Activated CD8-positive, alpha-beta T cell treated with anti-CD3 and anti-CD28 coated beads, Interleukin-2, amount 10 ng/mL, durations not matched to agents 7 days and 5 days (primary cell): ENCODE measurements at places on chromosomes 2 and 18. TPM values are rescaled to one million over a fixed set of nuclear protein-coding genes. Genes with fewer than 3 reads are reported as not detected.

DNA sequence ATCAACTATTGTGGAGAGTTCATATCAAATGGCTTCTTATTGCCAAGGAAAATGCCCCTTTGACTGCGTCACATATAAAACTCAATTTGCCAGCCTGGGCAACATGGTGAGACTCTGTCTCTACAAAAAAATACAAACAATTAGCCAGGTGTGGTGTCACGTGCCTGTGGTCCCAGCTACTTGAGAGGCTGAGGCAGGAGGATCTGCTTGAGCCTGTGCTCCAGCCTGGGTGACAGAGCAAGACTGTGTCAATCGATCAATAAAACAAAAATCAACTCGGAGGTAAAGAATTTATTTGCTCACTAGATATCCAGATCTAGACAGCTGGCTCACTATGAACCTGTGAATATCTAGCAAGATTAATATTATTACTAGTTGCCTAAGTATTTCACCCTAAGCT, 1.7 kb upstream of the ZCCHC2 start:
- H3K36me3 ChIP-seq, result peaks cover 48% of the 10 kb centered on the region
- peak overlapping the region; percentile 90 for H3K4me3 ChIP-seq
- no peaks in the 10 kb centered on the region for H3K27me3 ChIP-seq
- peak overlapping the region; percentile 30 for H3K27ac ChIP-seq
- no peak for DNase-seq
- H3K4me1 ChIP-seq, result peaks cover 22% of the 10 kb centered on the region

DNA sequence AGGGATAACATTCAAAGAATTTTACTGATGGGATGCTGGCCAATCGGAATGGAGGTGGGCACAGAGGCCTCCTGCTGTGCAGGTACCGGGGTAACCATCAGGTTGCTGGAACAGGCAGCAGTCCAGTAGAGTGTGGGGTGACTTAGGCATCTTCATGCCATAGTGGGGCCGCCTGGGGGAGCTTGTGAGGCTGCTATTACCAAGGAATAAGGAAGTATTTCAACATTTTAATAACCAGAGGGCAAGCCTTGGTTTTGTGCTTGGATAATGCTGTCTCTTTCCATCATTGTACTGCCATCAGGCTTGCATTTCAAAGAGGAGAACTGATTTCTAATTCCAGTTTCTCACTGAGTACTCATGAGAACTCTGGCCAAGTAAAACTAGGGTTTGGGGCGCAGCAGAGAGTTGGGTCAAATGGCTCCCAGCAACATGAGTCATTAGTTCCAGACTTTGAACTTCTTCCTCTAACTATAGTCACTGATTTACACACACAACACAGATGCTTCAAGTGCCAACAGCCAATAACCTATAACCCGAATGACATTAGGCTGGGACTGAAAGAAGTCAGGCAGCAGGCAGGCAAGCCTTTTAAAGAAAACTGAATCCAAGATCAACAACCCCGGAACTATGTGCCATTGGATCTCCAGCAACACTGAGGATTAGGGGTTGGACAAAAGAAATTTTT, 56.1 kb upstream of the FHL2 start:
- H3K4me1 ChIP-seq, result no peaks in the 10 kb centered on the region
- peak; percentile 24 for DNase-seq
- no peak overlapping the region for H3K4me3 ChIP-seq
- no peaks in the 10 kb centered on the region for H3K36me3 ChIP-seq
- H3K27me3 ChIP-seq, result peaks cover 19% of the 10 kb centered on the region
- H3K27ac ChIP-seq, result no peak overlapping the region

DNA sequence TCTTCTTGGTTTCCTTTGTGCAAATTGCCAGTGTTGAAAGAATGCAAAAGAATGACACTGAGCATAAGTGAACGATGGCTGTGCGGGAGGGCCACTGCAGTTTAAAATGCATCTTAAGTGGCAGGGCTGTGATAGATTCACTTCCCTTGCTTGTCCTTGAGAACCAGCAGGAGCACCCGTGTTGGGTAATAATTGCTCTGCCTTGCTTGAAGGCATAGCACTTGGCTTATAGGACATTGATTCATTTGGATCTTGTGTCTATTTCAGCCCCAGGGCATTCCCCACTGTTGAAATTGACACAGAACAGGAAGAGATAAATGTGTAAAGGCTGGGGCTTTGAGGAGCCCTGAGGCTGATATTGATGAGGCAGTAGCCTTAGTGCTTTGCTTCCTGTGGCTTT, 1003.7 kb upstream of the GYPC start:
- H3K27ac ChIP-seq, result no peak overlapping the region
- no peaks in the 10 kb centered on the region for H3K27me3 ChIP-seq
- H3K4me3 ChIP-seq, result no peak overlapping the region
- H3K4me1 ChIP-seq, result no peaks in the 10 kb centered on the region
- no peaks in the 10 kb centered on the region for H3K36me3 ChIP-seq
- no peak for DNase-seq

SAG gene
- total RNA-seq, result 0.05 TPM

- H3K27me3 ChIP-seq, result peaks cover 2% of the 10 kb centered on the region
- H3K4me1 ChIP-seq, result no peaks in the 10 kb centered on the region
- no peaks in the 10 kb centered on the region for H3K36me3 ChIP-seq
- no peak overlapping the region for H3K4me3 ChIP-seq
Measured at GRCh38 chr2:45068571-45069140, 59.4 kb upstream of the SIX2 start.

- H3K36me3 ChIP-seq, result peaks cover 24% of the 10 kb centered on the region
- no peak overlapping the region for H3K4me3 ChIP-seq
- H3K27ac ChIP-seq, result no peak overlapping the region
- H3K4me1 ChIP-seq, result no peaks in the 10 kb centered on the region
Measured at GRCh38 chr2:148253685-148254084, 232.8 kb downstream of the MBD5 start.

- no peak overlapping the region for H3K4me3 ChIP-seq
- no peak for DNase-seq
- H3K27me3 ChIP-seq, result no peaks in the 10 kb centered on the region
- H3K4me1 ChIP-seq, result no peaks in the 10 kb centered on the region
Measured at GRCh38 chr2:221270806-221271205, 301.3 kb downstream of the EPHA4 start.

GDF7 gene
- total RNA-seq, result not detected

- no peaks in the 10 kb centered on the region for H3K36me3 ChIP-seq
- DNase-seq, result no peak
- H3K4me1 ChIP-seq, result no peaks in the 10 kb centered on the region
- H3K27me3 ChIP-seq, result peaks cover 31% of the 10 kb centered on the region
- no peak overlapping the region for H3K27ac ChIP-seq
Measured at GRCh38 chr2:112614201-112614840, 29.9 kb downstream of the CHCHD5 start.

ASXL3 gene
- not detected for total RNA-seq

GRCh38 chr2:135004005-135004746, 43.1 kb downstream of the MAP3K19 start:
- peaks cover 8% of the 10 kb centered on the region for H3K27me3 ChIP-seq
- DNase-seq, result peak; percentile 75
- no peak overlapping the region for H3K27ac ChIP-seq
- H3K4me3 ChIP-seq, result no peak overlapping the region
- H3K36me3 ChIP-seq, result no peaks in the 10 kb centered on the region
- peaks cover 4% of the 10 kb centered on the region for H3K4me1 ChIP-seq

DNA sequence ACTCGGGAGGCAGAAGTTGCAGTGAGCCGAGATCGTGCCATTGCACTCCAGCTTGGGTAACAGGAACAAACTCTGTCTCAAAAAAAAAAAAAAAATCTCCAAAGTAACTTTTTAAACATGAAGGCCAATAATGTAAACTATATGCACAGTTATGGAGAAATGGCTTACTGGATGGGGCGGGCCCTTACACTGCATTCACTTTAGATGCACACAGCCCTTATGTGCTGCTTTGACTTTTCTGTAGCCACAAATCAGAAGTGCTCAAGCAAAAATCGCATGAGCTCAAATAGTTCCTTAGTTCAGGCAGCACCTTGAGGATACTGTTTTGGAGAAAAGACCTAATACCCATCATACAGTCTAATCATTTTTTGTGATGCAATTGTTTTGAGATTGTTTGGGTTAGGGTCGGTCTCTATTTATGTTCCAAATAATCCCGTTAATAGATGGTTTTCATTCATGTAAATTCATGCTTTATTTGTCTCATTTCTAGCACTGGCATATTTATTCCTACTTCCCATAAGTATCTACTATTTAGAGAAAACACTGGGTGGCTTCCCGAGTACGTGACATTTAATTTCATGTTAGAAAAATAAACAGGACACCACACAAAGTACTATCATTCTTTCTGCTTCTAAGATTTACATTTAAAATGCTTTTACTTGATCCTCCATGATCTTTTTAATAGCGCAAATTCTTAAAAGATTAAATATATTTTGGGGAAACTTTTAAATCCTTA, 34.7 kb downstream of the RBMS1 start:
- peaks cover 28% of the 10 kb centered on the region for H3K36me3 ChIP-seq
- no peak overlapping the region for H3K4me3 ChIP-seq
- no peak overlapping the region for H3K27ac ChIP-seq
- DNase-seq, result no peak
- no peaks in the 10 kb centered on the region for H3K27me3 ChIP-seq

DNA sequence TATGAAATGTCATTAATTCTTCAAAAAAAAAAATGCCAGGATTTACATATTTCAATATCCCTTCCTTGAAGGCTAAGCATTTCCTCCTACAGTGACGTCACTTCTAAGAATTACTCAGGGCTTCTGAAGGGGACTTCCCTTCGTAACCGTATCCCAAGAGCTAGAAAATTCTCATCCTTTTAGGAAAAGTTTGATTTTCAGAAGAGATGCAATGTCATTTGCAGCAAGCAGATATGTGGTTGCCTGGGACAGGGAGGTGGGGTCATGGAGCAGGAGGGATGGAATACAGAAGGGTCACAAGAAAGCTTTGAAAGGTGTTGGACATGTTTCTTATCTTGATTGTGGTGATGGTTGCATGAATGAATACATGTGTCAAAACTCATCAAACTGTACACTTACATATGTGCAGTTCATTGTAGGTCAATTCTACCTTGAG, 97.0 kb upstream of the ATL2 start:
- H3K4me1 ChIP-seq, result peaks cover 13% of the 10 kb centered on the region
- H3K4me3 ChIP-seq, result no peak overlapping the region
- no peaks in the 10 kb centered on the region for H3K36me3 ChIP-seq
- peaks cover 11% of the 10 kb centered on the region for H3K27me3 ChIP-seq

DNA sequence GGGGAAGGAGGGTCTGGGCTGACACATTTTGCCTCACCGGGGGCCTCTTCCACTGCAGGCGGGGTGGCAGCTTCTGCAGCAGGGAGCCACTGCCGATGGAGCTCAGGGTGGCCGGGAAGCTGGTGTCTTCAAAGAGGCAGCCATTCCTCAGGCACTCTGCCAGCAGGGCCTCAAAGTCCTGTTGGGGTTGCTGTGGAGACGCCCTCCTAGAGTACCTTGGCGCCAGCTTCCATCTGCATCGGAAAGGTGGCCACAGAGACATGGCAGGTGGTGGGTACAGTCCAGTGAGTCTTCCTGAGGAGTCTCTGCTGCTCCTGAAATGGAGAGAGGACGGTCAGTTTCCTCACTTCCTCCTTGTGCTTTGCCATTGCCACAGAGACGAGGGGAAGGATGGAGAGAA, 12.1 kb downstream of the CAPN14 start:
- H3K4me1 ChIP-seq, result no peaks in the 10 kb centered on the region
- no peaks in the 10 kb centered on the region for H3K27me3 ChIP-seq
- H3K27ac ChIP-seq, result no peak overlapping the region
- H3K36me3 ChIP-seq, result no peaks in the 10 kb centered on the region

REG3G gene
- not detected for total RNA-seq

DNA sequence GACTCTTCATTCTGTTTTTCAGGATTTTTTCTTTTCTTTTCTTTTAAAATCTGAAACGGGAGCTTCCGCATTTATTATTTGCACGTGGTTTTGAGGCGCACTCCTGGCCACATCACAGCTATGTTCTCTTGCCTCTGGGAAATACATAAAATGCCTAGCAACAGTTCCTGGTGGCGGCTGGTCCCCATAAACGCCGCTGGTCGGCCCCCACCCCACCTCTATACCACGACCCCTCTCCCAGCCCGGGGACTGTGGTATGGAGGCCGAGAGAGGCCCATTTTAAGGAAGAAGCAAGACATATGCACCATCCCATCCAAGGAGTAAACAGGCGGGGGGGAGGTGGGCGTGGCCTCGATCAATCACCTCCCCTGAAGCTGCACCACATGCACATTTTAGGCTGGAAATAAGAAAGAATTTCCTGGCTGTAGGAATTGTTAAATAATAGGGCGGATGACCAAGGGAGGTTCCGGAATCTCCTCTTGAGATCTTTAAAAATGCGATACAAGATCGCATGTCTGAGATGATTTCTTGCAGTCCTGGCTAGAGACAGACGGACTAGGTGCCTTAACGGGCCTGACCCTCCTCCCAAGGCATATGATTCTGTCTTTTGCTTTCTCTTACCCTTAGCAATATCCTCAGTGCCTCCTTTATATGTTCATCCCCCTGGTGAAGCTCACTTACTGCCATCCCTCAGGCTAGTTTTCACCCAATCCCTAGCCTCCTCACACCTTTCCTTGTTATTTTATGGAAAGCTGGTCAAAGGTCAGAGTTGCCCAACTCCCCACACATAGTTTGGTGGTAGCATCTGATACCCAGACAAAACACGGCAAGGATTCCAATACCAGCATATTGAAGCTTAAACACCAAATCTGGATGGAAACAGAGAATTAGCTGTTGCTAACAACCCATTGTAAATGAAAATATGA, 82.4 kb downstream of the BCL2 start:
- no peaks in the 10 kb centered on the region for H3K27me3 ChIP-seq
- peaks cover 89% of the 10 kb centered on the region for H3K36me3 ChIP-seq
- H3K4me1 ChIP-seq, result peaks cover 75% of the 10 kb centered on the region
- no peak for DNase-seq

ARHGAP25 gene
- 68.7 TPM for total RNA-seq

CROCC2 gene
- total RNA-seq, result not detected

- H3K4me3 ChIP-seq, result no peak overlapping the region
- no peak for DNase-seq
- H3K27me3 ChIP-seq, result no peaks in the 10 kb centered on the region
- H3K27ac ChIP-seq, result no peak overlapping the region
- H3K36me3 ChIP-seq, result no peaks in the 10 kb centered on the region
- H3K4me1 ChIP-seq, result no peaks in the 10 kb centered on the region
Measured at GRCh38 chr2:236848501-236848900, 237.2 kb upstream of the COPS8 start.

DNA sequence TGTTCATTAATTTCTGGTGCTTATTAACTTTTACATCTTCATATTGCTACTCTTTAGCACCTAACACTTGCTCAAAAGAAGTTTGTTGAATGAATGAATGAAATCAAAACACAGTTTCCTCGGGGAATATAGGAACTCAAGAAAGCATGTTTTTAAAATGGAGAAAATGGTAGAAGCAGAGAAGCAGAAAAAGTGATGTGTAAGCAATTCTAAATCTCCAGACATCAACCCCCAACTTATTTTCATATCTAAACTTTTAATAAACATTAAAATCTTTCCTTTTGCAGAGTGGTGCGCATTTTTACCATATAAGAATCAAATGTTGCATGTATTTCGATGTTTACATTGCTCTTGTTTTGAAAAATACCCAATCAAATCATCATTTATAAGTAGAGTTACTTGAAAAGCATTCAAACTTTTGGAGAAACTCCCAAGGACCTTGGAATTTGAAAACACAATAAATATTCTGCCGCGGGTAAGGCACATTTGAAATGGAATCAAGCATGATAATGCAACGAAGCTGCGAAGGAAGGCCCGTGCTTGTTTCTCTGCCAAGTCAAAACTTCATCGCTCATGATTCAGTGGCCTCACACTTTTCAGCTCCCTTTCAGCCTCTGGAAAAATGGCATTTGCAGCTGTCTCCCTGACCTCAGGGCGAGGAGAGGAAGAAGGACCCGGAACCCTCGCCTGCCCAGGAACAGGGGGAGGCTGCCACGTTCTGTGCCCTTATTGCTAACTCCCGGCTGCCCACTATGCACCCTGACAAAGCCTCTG, 26.7 kb upstream of the SMIM21 start:
- no peak overlapping the region for H3K27ac ChIP-seq
- peaks cover 4% of the 10 kb centered on the region for H3K4me1 ChIP-seq
- no peak for DNase-seq

- peak overlapping the region; percentile 81 for H3K27ac ChIP-seq
- DNase-seq, result no peak
- peaks cover 47% of the 10 kb centered on the region for H3K4me1 ChIP-seq
- peak overlapping the region; percentile 63 for H3K4me3 ChIP-seq
- peaks cover 9% of the 10 kb centered on the region for H3K36me3 ChIP-seq
Measured at GRCh38 chr2:46534589-46534988, 55.2 kb downstream of the TMEM247 start.
